ENCODE measurements at places on chromosomes 2 and 18.

DNA sequence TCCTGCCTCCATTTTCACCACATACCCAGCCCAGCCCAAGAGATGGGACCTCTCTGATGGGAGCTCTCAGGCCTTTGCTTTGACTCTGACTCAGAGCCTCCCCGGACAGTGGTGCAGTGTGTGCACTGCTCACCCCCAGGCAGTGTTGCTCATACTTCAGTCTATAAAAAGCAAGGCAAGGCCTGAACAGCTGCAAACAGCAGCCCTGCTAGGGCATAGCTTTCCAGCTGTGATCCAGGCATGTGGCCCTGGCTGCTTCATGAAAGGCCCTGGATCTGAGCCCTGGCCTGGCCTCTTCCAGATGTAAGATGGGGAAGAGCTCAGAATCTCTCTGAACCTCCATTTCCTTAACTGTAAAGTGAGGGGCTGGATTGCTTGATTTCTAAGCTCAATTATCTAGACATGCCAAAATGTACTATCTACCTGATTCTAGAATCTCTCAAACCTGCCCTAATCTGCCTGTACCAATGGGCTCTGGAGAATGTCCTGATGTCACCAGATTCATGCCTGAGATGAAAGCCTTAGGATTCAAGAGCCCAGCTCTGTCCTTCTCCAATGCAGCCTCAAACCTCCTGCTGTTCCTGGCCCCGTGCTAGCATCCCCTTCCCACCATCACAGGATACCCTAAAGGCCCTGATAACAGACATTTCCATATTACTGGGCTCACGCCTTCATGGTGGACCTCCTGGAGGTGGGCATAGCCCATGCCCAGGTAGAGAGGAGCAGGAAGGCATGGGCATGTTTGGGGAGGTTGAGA is 206.9 kb downstream of the ARL4C start:
- peak; percentile 22 for DNase-seq
- peaks cover 73% of the 10 kb centered on the region for H3K4me1 ChIP-seq
- no peaks in the 10 kb centered on the region for H3K27me3 ChIP-seq
- peak overlapping the region; percentile 99 for H3K27ac ChIP-seq
- peak overlapping the region; percentile 80 for H3K4me3 ChIP-seq
- peaks cover 50% of the 10 kb centered on the region for H3K36me3 ChIP-seq

GRCh38 chr2:10783421-10783820 is 29.2 kb downstream of the PDIA6 start:
- peaks cover 2% of the 10 kb centered on the region for H3K4me1 ChIP-seq
- H3K27ac ChIP-seq, result no peak overlapping the region
- H3K36me3 ChIP-seq, result peaks cover 89% of the 10 kb centered on the region
- no peak for DNase-seq
- no peaks in the 10 kb centered on the region for H3K27me3 ChIP-seq

DNA sequence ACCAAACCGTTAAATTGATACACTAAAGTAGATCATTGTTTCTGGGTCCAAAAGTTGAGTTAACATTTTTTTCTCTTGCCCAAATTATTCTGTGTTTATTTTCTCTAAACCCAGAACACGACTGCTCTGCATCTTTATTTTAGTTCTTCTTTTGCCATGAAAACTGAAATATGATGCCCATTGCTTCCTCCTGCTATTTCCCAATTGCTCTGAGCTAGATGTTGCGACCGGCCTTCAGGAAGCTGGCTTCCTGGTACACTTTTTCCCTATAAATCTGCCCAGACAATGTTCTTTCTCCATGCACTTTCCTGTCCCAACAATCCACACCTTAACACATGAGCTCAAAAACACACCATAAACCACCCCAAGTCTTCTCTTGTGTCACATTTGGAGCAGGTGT is 501.4 kb downstream of the FBXO15 start:
- H3K4me1 ChIP-seq, result no peaks in the 10 kb centered on the region
- no peak overlapping the region for H3K4me3 ChIP-seq
- no peak for DNase-seq

DNA sequence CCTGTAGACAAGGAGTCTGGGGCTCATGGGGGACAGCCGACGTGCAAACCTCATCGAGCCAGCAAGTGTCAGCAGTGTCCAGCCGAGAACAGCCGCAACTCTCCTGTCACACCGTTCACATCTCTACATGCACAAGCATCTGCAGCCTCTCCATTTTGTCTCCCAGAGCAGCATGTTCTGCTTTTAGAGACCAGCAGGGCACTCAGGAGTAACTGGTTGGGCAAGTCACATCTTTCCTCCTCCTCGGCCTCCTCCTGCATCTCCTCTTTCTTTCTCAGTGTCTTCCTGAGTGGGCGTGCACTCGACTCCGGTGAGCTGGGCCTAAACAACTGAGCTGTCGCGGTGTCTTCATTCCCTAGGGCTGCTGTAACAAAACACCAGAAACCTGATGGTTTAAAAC is 249.9 kb downstream of the SH3BP4 start:
- no peaks in the 10 kb centered on the region for H3K4me1 ChIP-seq
- H3K4me3 ChIP-seq, result no peak overlapping the region
- no peak for DNase-seq
- no peak overlapping the region for H3K27ac ChIP-seq
- no peaks in the 10 kb centered on the region for H3K36me3 ChIP-seq

GRCh38 chr18:14937271-14937670 is 189.3 kb downstream of the ANKRD30B start:
- no peaks in the 10 kb centered on the region for H3K27me3 ChIP-seq
- no peak for DNase-seq
- H3K36me3 ChIP-seq, result no peaks in the 10 kb centered on the region
- no peak overlapping the region for H3K4me3 ChIP-seq
- no peaks in the 10 kb centered on the region for H3K4me1 ChIP-seq

GRCh38 chr2:227772197-227772661 is 26.5 kb downstream of the SCYGR8 start:
- H3K27me3 ChIP-seq, result no peaks in the 10 kb centered on the region
- no peak overlapping the region for H3K27ac ChIP-seq
- DNase-seq, result no peak
- no peaks in the 10 kb centered on the region for H3K4me1 ChIP-seq

- no peak overlapping the region for H3K27ac ChIP-seq
- H3K4me3 ChIP-seq, result no peak overlapping the region
- no peak for DNase-seq
- no peaks in the 10 kb centered on the region for H3K36me3 ChIP-seq
These were observed 32.7 kb downstream of the SIX3 start for GRCh38 chr2:44974064-44974715.

- peaks cover 4% of the 10 kb centered on the region for H3K36me3 ChIP-seq
- H3K27ac ChIP-seq, result no peak overlapping the region
- H3K4me3 ChIP-seq, result peak overlapping the region; percentile 68
- H3K4me1 ChIP-seq, result peaks cover 2% of the 10 kb centered on the region
These were observed 126.0 kb downstream of the OSBPL1A start for GRCh38 chr18:24271381-24272228.

GRCh38 chr2:126495189-126495588 is 160.8 kb upstream of the GYPC start:
- H3K27ac ChIP-seq, result no peak overlapping the region
- H3K36me3 ChIP-seq, result no peaks in the 10 kb centered on the region
- peaks cover 28% of the 10 kb centered on the region for H3K27me3 ChIP-seq
- no peak overlapping the region for H3K4me3 ChIP-seq
- no peak for DNase-seq

Measured in effector memory CD8-positive, alpha-beta T cell (primary cell).